ENCODE measurements at places on chromosomes 1 and 21. TPM values are rescaled to one million over a fixed set of nuclear protein-coding genes. Genes with fewer than 3 reads are reported as not detected.

PLOD1 gene
- polyA plus RNA-seq, result 635 TPM

DR1 gene
- polyA plus RNA-seq, result 27.1 TPM

NTMT2 gene
- polyA plus RNA-seq, result not detected

NHLH1 gene
- 0.26 TPM for polyA plus RNA-seq

ATP1A4 gene
- not detected for polyA plus RNA-seq

OR2T11 gene
- polyA plus RNA-seq, result not detected

KDF1 gene
- not detected for polyA plus RNA-seq

FNDC5 gene
- 1.5 TPM for polyA plus RNA-seq

GLIS1 gene
- 3.5 TPM for polyA plus RNA-seq

ABCG1 gene
- polyA plus RNA-seq, result 0.19 TPM

PRDM2 gene
- polyA plus RNA-seq, result 8.4 TPM

CCT3 gene
- polyA plus RNA-seq, result 313 TPM

ATP6V1G3 gene
- polyA plus RNA-seq, result not detected

RBP7 gene
- polyA plus RNA-seq, result 0.17 TPM

HAX1 gene
- 117 TPM for polyA plus RNA-seq

FMOD gene
- polyA plus RNA-seq, result 2.4 TPM

SEMA6C gene
- 2.6 TPM for polyA plus RNA-seq

ANGPTL3 gene
- polyA plus RNA-seq, result not detected

DIO1 gene
- polyA plus RNA-seq, result not detected

IARS2 gene
- polyA plus RNA-seq, result 34.8 TPM

NOS1AP gene
- 0.20 TPM for polyA plus RNA-seq

PRDM16 gene
- polyA plus RNA-seq, result 0.02 TPM

CLDN17 gene
- polyA plus RNA-seq, result not detected

RNU1-4 gene
- polyA plus RNA-seq, result not detected

SLAMF9 gene
- polyA plus RNA-seq, result 0.27 TPM

MTARC1 gene
- polyA plus RNA-seq, result 0.72 TPM

PLA2G2F gene
- not detected for polyA plus RNA-seq

FHAD1 gene
- polyA plus RNA-seq, result not detected

ERG gene
- not detected for polyA plus RNA-seq

SIPA1L2 gene
- 7.1 TPM for polyA plus RNA-seq

MAP3K6 gene
- 15.9 TPM for polyA plus RNA-seq

FAM72D gene
- 1.4 TPM for polyA plus RNA-seq

SLFNL1 gene
- 0.09 TPM for polyA plus RNA-seq

COA6 gene
- polyA plus RNA-seq, result 14.3 TPM

CTXND2 gene
- not detected for polyA plus RNA-seq

Measured in IMR-90 (cell line).